ENCODE measurements at places on chromosomes 2 and 18.
A peak's percentile ranks its signal among the peaks of the same experiment; 100 is the strongest.

- peak; percentile 59 for DNase-seq
Observed at GRCh38 chr2:143110758-143111428, 18.3 kb upstream of the ARHGAP15 start.

GRCh38 chr2:25490217-25490616 is 148.5 kb upstream of the DNMT3A start:
- DNase-seq: no peak

GRCh38 chr2:69791045-69791444 is 38.4 kb upstream of the GMCL1 start:
- no peak for DNase-seq

- no peak for DNase-seq
Observed at GRCh38 chr2:44107086-44107740, 61.5 kb upstream of the PPM1B start.

- no peak for DNase-seq
Observed at GRCh38 chr2:44671916-44672315, 269.6 kb upstream of the SIX3 start.

DNA sequence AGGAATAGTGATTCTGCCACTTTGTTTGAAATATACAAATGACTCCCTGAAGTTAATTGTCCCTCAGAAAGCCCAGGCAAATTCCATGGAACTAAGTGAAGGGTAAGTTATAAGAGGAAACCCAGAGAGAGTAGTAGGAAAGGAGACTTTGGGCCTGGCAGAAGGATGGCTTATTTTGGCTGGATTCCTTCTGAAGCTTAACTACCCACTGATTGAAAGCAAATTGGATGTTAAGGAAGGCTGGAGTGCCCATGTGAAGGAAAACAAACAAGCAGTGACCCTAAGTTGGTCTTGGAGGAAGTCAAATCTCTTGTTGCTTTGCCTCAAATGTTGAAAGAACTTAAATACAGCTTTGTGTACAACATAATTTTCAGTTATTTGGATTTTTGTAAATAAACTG is 1106.4 kb upstream of the ZEB2 start:
- no peak for DNase-seq

DNA sequence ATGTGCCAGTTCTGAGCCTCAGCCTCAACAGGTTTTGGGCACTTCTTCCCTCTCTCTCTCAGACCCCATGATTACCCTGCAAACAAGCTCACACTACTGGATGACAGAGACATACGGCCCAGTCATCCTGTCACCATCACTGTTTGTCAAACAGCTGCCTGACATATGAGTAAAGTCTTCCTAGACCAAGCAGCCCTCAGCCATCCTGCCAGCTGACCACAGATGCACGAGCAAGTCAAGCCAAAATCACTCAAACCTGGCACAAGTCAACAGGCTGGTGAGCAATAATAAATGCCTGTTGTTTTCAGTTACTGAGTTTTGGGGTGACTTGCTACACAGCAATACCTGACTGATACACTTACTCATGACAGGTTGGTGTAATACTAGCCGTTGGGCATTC is 75.5 kb upstream of the KLF7 start:
- no peak for DNase-seq

DNA sequence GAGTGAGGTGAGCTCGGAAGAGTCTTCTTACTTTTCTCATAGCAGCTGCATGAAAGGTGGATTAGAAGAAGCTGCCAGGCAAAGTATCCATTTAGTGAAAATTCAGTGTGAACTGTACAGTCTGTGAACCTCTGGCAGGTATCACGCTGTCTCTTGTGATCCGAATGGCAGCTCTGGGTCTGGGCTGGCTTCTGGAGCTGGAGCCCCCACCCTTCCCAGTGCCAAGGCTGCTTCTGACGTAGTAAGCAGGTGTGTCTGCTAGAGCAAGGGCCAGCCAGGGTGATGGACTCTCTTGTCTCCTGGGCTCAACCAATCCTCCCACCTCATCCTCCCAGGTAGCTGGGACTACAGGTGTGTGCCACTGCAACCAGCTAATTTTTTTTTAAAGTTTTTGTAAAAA is 14.0 kb upstream of the NTSR2 start:
- DNase-seq: no peak

- DNase-seq: no peak
Observed at GRCh38 chr2:68044099-68044498, 18.7 kb downstream of the C1D start.

DNA sequence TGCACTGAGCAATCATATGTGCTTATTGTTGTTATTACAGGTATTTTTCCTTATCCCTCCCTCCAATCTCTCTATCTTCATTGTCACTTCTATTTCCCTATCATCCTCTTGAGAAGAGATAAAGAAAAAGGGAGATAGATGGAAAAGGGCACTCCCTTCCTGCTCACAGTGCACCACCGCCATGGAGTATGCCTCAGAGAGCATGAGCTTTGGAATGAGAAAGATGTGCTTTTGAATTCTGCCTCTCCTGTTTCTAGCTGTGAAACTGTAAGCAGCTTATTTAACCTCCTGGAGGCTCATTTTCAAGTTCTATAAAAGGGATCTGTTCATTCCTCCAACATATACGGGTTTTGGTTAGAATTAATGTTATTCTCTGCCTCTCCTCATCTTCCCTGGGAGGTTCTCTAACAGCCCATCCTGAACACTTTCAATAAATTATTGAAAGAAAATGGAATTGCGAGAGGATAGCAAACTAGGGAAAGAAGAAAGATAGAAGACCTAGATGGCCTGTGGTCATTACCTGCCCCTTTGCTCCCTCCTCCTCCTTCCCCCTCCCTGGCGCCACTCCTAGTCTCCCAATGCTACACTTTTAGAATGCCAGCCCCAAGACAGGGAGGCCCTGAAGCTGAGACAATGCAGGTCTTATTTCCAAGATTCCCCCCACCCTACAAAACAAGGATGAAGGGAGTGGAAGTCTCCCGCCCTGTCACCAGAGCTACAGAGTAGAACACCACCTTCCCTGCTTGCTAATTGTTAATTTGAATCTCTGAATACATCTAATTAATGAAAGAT is 37.8 kb downstream of the FIGN start:
- no peak for DNase-seq

GRCh38 chr2:143157418-143157817 is 28.2 kb downstream of the ARHGAP15 start:
- DNase-seq: no peak

GRCh38 chr2:74291886-74292621 is 51.2 kb downstream of the SLC4A5 start:
- no peak for DNase-seq

GRCh38 chr2:28165087-28165635 is 227.5 kb upstream of the FOSL2 start:
- no peak for DNase-seq

- no peak for DNase-seq
Observed at GRCh38 chr2:15997728-15998280, 57.5 kb downstream of the MYCN start.

- DNase-seq: no peak
Observed at GRCh38 chr2:10269711-10270610, 32.7 kb upstream of the HPCAL1 start.

- no peak for DNase-seq
Observed at GRCh38 chr2:174773215-174773614, 8.9 kb upstream of the CHRNA1 start.

DNA sequence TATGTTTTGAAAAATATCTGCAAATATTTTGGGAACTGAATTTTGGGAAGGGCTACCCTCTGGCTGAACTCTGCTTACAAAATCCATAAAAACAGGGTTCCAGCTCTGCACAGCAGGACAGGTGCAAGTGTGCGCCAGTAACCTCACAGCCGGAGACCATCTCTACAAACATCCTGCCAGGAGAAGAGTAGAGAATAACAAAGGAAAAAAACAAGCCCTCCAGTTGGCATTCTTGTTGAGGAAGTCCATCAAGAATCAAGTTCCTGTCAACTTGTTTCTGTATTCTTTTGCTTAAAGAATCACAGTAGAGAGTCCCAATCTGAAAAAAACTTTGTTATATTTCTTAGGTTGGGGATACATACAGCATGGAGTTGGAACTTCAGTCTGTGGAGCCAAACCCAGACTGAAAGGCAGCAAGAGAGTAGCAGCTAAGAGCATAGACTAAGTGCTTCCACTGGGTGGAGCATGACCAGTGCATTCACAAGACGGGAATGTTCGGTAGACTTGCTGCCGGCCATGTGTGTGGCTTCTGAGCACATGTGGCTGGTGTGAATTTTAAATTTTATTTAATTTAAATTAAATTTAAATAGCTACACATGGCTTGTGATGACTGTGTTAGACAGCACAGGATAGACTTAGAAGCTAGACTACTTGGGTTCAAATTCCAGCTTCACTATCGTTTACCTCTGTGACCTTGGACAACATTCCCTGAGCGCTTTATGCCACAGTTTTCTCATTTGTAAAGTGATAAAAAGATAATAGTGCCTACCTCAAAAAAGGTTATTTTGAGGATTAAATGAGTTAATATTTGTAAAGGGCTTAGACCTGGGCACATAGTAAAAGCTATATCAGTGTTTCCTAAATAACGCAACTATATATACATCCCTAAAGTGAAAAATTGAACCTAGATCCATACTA is 41.9 kb downstream of the SPTBN1 start:
- peak; percentile 73 for DNase-seq

- no peak for DNase-seq
Observed at GRCh38 chr18:79355433-79356335, 40.0 kb upstream of the NFATC1 start.

- DNase-seq: no peak
Observed at GRCh38 chr2:946073-946948, 4.3 kb upstream of the SNTG2 start.

- DNase-seq: no peak
Observed at GRCh38 chr2:241494311-241494908, 14.0 kb downstream of the STK25 start.

DNA sequence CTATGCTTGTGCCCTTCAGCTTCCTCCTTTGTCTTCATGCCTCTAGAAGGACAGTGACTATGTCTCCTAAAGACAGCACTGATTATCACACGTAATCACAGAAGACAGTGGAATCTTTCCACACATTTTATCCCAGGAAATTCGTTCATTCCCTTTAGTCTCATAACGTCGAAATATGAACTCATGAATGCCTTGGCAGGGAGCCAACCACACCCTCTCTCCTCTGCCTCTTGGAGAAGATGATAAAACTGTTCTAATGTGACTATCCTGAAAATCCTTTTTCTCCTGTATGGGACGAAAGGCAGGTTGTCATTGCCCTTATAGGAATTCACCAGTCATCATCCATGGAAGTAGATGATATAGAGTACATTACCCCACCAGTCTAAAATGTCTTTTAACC is 726.6 kb upstream of the FANCL start:
- DNase-seq: peak; percentile 42

DNA sequence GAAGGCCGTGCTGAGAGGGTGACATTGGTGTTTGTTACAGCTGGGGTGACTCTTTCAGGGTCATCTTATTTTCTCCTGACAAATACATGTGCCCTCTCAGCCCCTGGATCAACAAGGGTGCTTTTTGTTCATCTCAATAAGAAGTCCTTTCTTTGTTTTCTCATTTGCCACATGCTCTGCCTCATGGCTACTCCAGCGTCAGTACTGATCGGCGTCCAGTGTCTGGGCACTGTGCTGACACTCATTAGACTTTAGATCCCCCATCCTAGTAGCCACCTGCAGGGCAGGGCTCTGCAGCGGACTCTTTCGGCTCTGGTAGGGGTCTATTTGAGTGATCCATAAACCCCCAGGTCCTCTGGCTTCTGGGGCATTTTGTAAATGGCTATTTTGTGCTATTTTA is 38.4 kb downstream of the NPPC start:
- no peak for DNase-seq

DNA sequence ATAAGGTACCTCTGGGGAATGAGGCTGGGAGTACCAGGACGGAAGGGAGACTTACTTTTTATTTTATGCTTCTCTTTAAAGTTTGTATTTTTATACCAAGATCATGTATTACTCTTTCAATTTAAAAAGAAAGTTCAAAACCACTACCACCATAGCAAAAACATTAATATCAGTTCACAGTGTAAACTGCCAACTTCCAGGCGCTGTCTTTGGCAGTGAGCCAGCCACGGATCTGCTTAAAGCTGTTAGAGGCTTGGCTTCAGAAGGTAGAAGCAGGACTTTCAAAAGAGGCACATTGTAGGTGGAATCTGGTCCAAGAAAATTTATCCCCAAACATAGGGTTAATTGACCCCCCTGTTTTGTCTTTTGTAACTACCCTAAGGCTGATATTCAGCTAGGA is 74.8 kb downstream of the B3GNT2 start:
- DNase-seq: no peak

DNA sequence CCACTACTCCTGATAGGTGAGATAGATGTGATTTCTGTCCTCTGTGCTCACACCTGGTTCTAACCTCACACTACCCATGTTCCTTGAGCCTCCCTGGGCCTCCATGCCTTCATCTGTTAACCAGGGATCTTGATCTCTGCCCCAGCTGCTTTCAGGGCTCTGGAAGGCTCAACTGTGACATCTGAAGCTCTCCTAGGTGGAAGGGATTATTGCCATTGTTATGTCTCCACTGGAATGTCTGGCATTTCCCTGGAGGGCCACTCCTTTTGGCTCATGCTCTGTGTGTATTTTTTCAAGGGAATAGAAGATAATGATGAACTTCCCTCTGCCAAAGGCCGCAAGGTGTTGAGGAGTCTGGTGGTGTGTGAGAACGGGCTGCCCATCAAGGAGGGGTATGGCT is 41.2 kb downstream of the PCARE start:
- DNase-seq: no peak

GRCh38 chr18:58135183-58135641 is 91.2 kb downstream of the NEDD4L start:
- no peak for DNase-seq

DNA sequence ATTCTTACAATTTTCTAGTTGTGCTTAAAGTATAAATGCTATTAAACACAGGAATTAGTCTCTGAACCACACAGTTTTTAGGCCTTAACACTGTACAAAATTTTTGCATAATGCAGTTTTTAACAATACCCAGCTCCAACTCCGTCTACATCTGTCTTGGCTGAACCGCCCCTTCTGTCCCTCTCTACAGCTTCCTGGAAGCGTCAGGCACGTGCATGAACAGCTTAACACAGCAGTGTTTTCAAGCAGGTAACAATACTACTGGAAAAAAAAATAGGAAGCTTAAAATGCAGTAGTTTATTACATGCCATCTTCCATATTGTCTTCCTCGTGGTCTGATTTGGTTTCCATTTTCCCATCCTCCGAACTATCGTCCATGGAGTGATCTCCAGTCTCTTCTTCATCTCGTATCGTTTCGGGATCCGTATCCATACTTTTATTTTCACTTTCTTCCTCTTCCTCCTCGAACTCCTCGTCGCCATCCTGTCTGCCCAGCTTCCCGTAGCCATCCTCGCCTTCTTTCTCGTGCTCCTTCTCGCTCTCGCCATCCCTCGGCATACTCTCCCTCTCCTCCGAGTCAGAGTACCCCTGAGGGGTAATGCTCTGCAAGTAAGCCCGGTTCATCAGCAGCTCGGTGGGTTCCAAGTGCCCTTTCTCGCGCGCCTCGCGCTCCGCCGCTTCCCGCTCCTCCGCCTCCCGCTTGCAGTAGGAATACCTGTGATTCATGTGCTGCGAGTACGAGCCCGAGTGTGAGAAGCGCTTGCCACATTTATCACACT is 130.6 kb downstream of the ZEB2 start:
- DNase-seq: no peak

DNA sequence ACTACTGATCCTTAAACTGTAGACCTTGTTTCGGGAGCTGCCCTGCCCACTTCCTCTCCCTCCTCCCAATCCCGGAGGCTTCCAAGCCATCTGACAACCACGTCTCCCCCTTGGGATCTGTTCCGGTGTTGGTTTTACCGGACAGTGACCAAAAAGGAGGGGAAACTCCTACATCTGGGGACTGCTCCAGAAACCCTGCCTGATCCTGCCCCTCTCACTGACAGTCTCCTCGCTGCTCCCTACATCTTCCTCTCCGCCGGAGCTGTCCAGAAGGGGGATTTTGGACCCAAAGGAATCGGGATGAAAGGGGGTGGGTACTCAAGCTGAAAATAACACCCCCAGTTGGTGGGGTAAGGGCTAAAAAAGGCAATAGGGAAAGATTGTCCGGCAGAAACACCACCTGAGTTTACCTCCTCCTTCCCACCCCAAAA is 1.5 kb downstream of the INO80D start:
- peak; percentile 38 for DNase-seq

All from head of caudate nucleus (tissue), 42 donors.